T47D (cell line): ENCODE measurements at places on chromosomes 3 and 15.

GRCh38 chr3:23949784-23950183, 4.7 kb downstream of the NR1D2 start:
- no peak for DNase-seq

- DNase-seq = no peak
Observed at GRCh38 chr15:84603630-84604379, 3.0 kb downstream of the ZSCAN2 start.

DNA sequence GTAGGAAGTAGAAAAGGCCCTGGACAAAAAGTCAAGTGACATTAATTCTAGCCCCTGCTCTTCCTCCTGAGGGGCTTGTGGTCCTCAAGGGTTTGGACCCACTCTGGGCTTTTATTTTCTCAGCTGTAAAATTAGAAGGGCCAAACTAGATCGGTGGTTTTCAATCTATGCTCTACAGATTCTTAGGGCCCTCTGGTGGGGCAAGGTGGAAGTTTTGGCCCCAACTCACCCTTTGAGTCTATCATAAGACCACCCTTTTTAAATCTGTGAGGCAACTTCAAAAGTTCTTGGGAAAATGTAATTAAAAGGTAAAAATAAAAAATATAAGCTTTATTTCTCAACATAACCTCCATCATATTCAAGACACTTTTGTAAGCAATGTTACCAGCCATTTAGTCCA, 25.6 kb upstream of the CFAP161 start:
- DNase-seq = peak; percentile 13

- DNase-seq = no peak
Observed at GRCh38 chr3:197105786-197106185, 76.2 kb upstream of the MELTF start.

- DNase-seq = no peak
Observed at GRCh38 chr3:46553154-46553553, 12.9 kb downstream of the LRRC2 start.

GRCh38 chr3:68017069-68017468, 362.7 kb upstream of the SUCLG2 start:
- peak; percentile 3 for DNase-seq

GRCh38 chr3:50347187-50347813, 1.8 kb upstream of the ZMYND10 start:
- no peak for DNase-seq

DNA sequence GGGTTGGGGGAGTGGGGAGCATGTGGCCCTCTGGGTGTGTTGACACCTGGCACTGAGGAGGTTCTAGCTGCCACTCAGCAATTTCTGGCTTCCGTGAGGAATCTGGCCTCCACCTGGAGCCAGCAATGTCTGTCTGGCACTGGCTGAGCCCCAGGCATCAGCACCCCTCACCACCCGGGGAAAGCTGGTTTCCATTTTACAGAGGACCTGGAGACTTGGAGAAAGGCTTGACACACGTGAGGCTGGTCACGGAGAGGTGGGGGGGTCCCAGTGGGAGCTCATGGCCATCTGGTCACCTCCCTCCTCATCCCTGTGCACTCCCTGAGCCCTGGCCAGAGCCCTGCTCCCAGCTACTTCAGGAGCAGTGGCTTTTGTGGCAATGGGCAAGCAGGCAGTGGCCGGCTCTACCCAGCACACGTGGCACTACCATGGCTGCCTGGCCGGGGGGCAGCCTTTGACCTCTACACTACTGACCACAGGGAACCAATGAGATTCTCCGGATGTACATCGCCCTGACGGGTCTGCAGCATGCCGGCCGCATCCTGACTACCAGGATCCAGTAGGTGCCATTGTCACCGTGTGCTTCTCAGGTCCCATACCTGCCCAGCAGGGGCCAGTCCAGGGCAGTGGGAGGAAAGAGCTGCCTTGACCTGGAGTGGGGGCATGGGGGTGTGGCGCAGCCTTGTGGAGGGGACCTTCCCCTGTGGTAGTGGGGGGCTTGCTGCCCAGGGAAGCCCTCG, 28.5 kb downstream of the ACAD9 start:
- DNase-seq = no peak

DNA sequence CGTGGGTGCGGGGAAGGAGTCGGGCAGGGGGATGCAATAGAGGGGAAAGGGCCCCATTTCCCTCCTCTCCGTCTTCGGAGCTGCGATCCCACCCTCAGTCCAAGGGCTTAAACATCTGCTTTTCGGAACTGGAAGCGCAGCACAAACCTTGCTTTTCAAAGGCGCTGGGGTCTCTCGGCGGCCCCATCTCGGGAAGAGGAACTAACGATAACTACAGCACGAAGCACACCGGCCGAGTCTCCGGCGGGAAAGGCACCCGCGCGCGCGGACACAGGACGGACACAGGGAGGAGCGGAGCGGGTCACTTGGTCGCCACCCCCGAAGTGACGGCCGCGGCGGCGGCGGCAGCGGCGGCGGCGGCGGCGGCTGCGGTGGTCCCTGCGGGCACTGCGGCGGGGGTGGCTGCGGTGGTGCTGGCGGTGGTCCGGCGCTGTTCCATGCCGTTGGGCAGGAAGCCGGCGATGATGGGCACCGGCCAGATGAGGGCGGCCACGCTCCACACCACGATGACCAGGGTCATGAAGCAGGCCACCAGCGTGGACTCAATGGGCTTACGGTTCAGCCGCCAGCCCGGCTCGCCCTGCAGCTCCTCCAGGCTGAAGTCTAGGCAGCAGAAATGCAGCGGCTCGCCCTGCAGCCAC, 1.1 kb downstream of the TMEM158 start:
- DNase-seq = peak; percentile 82

DNA sequence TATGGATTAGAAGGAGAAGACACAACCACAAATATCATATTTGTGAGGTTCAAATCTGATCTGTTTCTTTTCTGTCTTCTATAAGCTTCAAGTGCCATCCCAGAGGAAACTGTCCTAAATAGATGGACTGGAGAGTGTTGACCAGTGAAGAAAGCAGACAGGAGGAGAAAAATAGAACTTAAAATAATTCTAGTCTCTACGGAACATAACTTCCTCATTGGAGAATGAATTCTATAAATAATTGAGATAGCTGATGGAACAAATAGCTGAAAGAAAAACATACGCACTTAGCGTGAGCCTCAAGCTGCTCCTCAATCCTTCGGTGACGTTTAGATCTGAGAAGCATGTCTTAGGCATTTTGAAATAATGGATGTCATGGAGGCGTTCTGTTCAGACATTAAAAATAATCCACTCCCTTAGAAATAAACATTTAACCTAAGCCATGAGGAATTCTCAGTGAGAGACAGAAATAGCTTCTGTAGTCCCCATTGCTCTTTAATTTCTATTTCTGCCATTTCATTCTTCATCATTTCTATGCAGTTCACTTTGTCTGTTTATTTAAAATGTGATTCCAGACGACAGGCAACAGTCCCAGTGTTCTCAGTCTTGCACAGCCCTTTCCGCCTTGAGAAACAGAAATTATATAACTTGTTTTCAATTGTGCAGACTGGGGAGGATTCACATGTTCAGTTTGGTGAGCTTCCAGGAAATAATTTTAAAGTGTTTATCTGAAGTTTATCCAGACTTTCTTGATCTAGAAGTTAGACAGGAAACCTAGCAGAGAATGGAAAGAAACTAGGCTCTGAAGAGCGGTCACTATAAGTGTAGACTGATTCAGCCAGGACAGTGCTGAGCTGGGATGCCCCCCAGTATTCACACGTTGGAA, 97.3 kb downstream of the NR1D2 start:
- no peak for DNase-seq

DNA sequence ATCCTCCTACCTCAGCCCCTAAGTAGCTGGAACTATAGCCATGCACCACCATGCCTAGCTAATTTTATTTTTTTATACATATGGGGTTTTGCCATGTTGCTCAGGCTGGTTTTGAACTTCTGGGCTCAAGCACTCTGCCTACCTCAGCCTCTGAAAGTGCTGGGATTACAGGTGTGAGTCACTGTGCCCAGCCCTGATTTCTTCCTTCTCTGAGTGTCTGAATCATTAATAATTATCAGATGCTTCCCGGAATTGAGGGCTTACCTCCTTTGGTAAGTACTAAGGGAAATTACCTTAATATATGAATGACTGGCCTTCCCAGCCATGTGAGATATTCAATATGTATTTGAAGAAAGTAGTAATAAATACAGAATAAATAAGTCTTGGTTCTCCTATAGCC, 7.2 kb downstream of the CLPX start:
- no peak for DNase-seq

DNA sequence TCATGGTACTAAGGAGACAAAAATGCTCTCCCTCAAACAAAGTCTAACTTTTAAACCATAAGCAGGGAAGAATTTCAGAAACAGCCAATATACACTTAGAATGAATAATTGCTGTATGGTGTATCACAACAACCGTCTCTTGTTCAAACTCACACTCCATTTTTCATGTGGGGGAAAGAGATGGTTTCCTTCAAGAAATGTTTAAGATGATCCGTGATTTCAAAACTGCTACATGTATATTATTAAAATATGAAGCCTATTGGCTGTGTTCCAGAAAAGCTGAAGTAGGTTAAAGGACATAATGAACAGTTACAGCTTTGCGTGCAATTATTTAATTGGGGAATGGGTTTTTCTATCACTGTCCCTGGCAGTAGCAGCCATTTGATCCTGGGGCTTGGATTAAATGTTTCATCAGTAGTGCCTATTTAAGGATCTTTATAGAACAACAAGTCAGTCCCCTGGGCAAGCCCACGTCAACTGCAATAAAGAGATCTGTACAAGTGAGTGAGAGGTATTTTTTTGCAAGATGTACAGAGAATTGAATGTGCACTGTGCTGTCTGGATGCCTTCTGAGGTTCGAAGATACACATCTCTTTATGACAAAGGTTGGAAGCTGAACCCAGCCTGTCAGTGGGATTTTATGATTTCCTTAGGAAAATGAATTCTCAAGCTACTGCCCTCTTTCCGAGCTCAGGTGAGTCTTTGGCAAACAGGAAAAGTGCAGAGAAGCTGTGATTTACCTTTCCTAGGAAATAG, 337.2 kb upstream of the RARB start:
- DNase-seq = peak; percentile 18

DNA sequence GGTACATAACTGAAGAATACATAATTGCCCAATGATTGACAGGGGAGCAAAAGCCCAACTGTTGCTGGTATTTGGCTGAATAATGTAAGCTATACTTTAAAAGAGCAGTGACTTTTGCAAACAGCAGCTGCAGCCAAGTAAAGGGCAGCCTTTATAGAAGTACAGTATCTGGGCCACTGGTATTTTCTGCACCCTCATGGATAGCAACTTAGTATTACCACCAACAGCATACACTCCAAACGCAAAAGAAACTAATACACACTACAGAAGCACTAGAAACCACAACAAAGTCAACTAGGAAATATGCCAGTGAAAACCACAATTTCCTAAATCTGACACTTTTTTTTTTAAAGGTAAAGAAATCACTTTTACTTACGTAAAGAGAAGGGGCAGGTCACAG, 206.1 kb downstream of the TIGIT start:
- no peak for DNase-seq

DNA sequence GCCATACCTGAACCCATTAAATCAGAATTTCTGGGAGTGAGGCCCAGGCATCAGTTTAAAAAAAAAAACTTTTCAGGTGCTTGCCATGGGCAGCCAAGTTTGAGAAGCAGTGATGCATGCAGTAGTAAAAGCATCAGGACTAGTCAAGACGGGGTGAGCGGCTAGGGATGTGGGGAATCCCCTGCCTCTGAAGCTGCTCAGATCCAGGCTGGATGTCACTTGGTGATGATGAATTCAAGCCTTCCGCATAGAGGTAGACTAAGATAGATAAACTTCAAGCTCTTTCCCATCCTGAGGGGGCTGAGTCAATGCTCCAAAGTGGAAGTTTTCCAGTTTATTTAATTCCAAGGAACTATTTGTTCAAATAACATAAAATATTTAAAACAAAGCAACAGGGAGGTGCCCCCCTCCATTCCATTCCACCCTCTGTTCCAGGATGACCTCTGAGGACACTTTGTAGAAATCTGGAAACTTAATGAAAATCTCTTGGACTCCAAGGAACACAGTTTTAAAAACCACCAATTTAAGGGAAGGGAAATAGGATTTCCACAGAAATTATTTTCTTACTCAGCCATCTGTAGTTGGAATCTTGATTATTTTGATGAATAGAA, 100.4 kb upstream of the NR2E3 start:
- DNase-seq = no peak

DNA sequence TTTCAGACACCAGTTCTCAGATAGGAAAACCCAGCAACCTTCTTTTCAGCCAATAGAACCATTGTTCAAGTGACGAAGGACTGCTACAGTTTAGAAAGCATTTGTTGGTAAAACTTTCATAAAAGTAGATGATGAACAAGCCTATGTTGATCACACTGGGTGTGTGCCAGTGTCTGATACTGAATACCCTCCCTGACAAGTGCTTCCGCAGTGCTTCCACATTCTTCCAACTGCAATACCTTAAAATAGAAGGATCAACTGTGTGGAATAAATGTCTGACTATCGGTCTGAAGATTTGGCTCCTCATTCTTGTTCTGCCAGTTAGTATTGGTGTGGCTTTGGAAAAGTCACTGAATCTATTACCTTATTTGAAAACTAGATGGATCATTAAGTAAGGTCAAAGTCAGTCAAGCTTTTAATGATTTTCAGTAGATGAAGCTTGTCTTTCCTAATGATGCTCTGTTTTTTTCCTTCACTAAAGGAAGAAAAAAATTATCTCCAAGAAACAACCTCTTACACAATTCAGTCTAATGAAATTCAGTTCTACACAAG, 479.4 kb upstream of the CBLB start:
- DNase-seq = no peak

GRCh38 chr15:39599871-39600270, 19.0 kb downstream of the THBS1 start:
- no peak for DNase-seq

GRCh38 chr3:112086875-112087524, 811 bp downstream of the C3orf52 start:
- no peak for DNase-seq

- DNase-seq = no peak
Observed at GRCh38 chr3:37607604-37608003, 254.1 kb upstream of the CTDSPL start.

GRCh38 chr3:161672478-161672877, 175.9 kb downstream of the OTOL1 start:
- no peak for DNase-seq

GRCh38 chr3:95815828-95816227, 998.6 kb upstream of the EPHA6 start:
- no peak for DNase-seq

DNA sequence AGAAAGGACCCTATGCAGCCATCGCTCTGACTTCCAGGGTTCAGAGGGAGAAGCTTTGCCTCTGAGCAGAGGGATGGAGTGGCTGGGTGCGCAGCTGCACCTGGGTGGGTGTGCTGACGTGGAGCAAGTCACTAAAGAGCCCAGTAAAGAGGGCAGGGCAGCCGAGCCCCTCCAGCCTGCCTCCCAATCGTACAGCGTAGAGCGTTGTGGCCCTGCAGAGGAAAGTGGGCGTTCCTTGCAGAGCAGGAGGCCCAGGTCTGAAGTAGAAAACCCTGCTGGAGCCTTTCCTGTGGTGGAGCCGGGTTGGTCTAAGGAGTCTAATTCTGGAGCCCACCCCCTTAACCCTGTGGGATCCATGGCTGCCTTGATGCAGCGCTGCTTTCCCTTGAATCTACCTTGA, 61.0 kb downstream of the ABTB1 start:
- DNase-seq = no peak

DNA sequence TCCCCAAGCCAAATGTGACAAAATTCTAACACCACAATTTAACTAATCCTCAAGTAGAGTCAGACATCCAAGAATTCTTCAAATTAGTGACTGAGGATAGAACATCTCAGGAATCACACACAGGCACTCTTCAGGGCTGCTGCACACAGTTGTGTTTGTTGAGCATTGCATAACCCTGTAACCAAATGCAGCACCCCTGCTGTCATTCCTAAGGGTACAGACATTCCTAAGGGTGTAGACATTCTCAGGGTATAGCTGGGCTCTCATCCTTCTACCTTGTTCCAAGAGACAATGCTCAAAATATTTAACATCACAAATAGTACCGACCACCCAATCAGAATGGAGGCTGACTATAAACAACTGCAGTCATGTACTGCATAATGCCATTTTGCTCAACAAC, 107.1 kb upstream of the UBE2E2 start:
- no peak for DNase-seq
